Astrocyte (in vitro differentiated cells and primary cell): ENCODE measurements at places on chromosomes 3 and 15. TPM values are rescaled to one million over a fixed set of nuclear protein-coding genes. Genes with fewer than 3 reads are reported as not detected.
A peak's percentile ranks its signal among the peaks of the same experiment; 100 is the strongest.

The CYP11A1 gene
- total RNA-seq: 0.43 and 0.60 TPM in 2 replicates

The ACOX2 gene
- 2.2 and 2.7 TPM in 2 replicates for total RNA-seq

The PLOD2 gene
- 117 and 151 TPM in 2 replicates for total RNA-seq

The SYNM gene
- total RNA-seq: 9.7 and 10.1 TPM in 2 replicates

The SERPINI2 gene
- 0.32 TPM in 1 of 2 replicates, not detected in the other for total RNA-seq

The BFSP2 gene
- total RNA-seq: not detected in 2 replicates

The RPL22L1 gene
- 92.1 and 95.6 TPM in 2 replicates for total RNA-seq

The TGM5 gene
- 0.16 TPM in 1 of 2 replicates, not detected in the other for total RNA-seq

The GABPB1 gene
- 33.5 and 35.7 TPM in 2 replicates for total RNA-seq

GRCh38 chr3:80978216-80978969 lies 783.1 kb downstream of the GBE1 start:
- no peak for DNase-seq
- H3K4me3 ChIP-seq: no peak overlapping the region
- H3K4me1 ChIP-seq: no peaks in the 10 kb centered on the region
- H3K27me3 ChIP-seq: no peaks in the 10 kb centered on the region
- H3K27ac ChIP-seq: no peak overlapping the region

DNA sequence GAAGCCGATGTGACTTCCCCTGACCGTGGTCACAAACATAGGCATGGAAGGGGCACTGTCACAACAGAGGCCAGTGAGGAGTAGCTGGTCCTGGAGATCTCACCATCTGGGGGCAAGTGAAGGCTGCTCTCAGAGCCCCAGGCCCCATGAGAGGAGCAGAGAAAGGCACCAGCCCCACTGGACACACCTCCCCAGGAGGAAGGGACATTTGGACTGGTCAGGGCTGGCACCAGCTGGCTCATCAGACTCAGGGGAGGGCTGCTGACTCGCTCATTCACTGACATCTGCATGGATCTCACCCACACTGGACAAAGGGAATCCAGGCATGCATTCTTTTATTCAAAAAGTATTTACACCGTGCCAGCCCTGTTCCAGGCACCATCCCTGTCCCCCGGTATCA lies 26.8 kb downstream of the ESYT3 start:
- no peak overlapping the region for H3K4me3 ChIP-seq
- no peaks in the 10 kb centered on the region for H3K4me1 ChIP-seq
- DNase-seq: no peak
- no peak overlapping the region for H3K27ac ChIP-seq
- no peaks in the 10 kb centered on the region for H3K36me3 ChIP-seq
- no peaks in the 10 kb centered on the region for H3K27me3 ChIP-seq

- no peak for DNase-seq
- H3K27me3 ChIP-seq: no peaks in the 10 kb centered on the region
- no peaks in the 10 kb centered on the region for H3K36me3 ChIP-seq
- no peaks in the 10 kb centered on the region for H3K4me1 ChIP-seq
These were observed 53.0 kb downstream of the TMEM45A start for GRCh38 chr3:100545371-100545770.

GRCh38 chr15:79184465-79184892 lies 93.9 kb upstream of the RASGRF1 start:
- H3K36me3 ChIP-seq: no peaks in the 10 kb centered on the region
- no peaks in the 10 kb centered on the region for H3K4me1 ChIP-seq
- H3K27me3 ChIP-seq: peaks cover 4% of the 10 kb centered on the region
- H3K4me3 ChIP-seq: no peak overlapping the region

DNA sequence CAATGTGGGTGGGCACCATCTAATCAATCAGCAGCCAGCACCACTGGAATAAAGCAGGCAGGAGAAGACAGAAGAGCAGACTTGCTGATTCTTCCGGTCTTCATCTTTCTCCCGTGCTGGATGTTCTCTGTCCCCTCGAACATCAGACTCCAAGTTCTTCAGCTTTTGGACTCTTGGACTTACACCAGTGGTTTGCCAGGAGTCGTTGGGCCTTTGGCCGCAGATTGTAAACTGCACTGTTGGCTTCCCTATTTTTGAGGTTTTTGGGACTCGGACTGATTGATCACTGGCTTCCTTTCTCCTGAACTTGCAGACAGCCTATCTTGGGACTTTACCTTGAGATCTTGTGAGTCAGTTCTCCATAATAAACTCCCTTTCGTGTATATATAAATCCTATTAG lies 292.8 kb downstream of the BCHE start:
- H3K4me3 ChIP-seq: no peak overlapping the region
- no peaks in the 10 kb centered on the region for H3K4me1 ChIP-seq
- H3K27me3 ChIP-seq: no peaks in the 10 kb centered on the region
- H3K27ac ChIP-seq: no peak overlapping the region
- H3K36me3 ChIP-seq: no peaks in the 10 kb centered on the region

DNA sequence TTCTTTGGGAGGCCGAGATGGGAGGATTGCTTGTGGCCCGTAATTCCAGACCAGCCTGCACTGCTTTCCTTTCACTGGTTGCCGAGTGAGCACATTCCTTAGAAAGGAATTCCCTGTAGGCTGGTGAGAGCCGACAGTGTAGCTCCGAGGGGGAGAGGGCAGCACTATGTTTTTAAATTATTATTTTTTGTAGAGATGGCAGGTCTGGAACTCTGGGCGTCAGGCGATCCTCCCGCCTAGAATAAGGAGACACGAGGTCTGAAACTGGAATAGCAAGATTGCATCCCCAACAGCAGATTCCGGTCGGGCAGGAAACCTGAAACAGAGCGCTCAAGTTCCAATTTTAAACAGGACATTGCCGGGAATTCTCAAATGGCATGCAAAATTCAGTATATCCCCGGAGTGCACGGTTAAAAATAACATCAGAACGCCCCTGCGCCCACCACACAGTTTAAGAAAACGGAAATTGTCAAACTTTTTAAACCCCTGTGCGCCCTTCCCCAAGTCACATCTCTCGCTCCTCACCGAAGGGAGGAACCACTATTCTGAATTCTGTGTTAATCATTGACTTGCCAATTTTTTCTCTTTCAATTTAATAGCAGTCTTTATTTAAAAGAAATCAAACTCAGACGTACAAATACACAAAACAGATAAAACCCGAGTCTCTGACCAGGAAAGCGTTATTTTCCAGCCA lies 643 bp upstream of the RNU5B-1 start:
- H3K27ac ChIP-seq: peak overlapping the region; percentile 100
- DNase-seq: peak; percentile 34
- H3K4me1 ChIP-seq: peaks cover 8% of the 10 kb centered on the region
- no peaks in the 10 kb centered on the region for H3K36me3 ChIP-seq
- H3K4me3 ChIP-seq: peak overlapping the region; percentile 73

DNA sequence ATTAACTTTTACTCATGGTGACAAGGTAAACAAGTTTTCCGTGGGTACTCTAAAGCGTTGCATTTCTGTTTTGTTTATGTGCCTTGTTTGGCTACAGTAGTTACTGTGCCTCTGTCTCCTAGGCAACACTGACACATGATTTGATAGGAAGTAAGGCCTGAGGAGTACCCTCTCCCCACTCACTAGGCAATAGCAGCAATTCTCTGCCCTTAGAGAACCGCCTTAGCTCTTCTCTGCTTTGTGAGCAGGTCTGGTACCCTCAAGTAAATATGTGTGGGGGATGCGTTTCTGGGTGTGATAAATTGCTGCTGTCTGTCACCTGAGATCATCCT lies at the start of gene IL5RA:
Gene IL5RA (minus strand): TSS at position 76 of the 332 bp plus-strand sequence. CDS start 5,390 bp downstream, outside the sequence.
- DNase-seq: no peak
- H3K4me1 ChIP-seq: no peaks in the 10 kb centered on the region
- H3K27me3 ChIP-seq: no peaks in the 10 kb centered on the region
- no peak within 1 kb of the TSS for H3K4me3 ChIP-seq
- H3K27ac ChIP-seq: no peak within 1 kb of the TSS

- H3K4me1 ChIP-seq: no peaks in the 10 kb centered on the region
- no peaks in the 10 kb centered on the region for H3K27me3 ChIP-seq
- DNase-seq: no peak
- no peak overlapping the region for H3K4me3 ChIP-seq
- H3K27ac ChIP-seq: no peak overlapping the region
These were observed 515.5 kb downstream of the ZNF385D start for GRCh38 chr3:21235491-21235890.

- H3K27me3 ChIP-seq: no peaks in the 10 kb centered on the region
- no peaks in the 10 kb centered on the region for H3K36me3 ChIP-seq
- DNase-seq: no peak
- H3K27ac ChIP-seq: no peak overlapping the region
- no peaks in the 10 kb centered on the region for H3K4me1 ChIP-seq
These were observed 95.3 kb downstream of the TFG start for GRCh38 chr3:100804631-100805030.

GRCh38 chr3:62727536-62727935 lies 147.7 kb downstream of the CADPS start:
- DNase-seq: peak; percentile 81
- no peaks in the 10 kb centered on the region for H3K27me3 ChIP-seq
- no peak overlapping the region for H3K4me3 ChIP-seq
- H3K36me3 ChIP-seq: no peaks in the 10 kb centered on the region
- H3K27ac ChIP-seq: no peak overlapping the region
- peaks cover 6% of the 10 kb centered on the region for H3K4me1 ChIP-seq

GRCh38 chr3:79257791-79258190 lies 510.0 kb downstream of the ROBO1 start:
- no peak for DNase-seq
- no peak overlapping the region for H3K4me3 ChIP-seq
- H3K27me3 ChIP-seq: no peaks in the 10 kb centered on the region
- H3K27ac ChIP-seq: no peak overlapping the region
- no peaks in the 10 kb centered on the region for H3K4me1 ChIP-seq
- no peaks in the 10 kb centered on the region for H3K36me3 ChIP-seq

DNA sequence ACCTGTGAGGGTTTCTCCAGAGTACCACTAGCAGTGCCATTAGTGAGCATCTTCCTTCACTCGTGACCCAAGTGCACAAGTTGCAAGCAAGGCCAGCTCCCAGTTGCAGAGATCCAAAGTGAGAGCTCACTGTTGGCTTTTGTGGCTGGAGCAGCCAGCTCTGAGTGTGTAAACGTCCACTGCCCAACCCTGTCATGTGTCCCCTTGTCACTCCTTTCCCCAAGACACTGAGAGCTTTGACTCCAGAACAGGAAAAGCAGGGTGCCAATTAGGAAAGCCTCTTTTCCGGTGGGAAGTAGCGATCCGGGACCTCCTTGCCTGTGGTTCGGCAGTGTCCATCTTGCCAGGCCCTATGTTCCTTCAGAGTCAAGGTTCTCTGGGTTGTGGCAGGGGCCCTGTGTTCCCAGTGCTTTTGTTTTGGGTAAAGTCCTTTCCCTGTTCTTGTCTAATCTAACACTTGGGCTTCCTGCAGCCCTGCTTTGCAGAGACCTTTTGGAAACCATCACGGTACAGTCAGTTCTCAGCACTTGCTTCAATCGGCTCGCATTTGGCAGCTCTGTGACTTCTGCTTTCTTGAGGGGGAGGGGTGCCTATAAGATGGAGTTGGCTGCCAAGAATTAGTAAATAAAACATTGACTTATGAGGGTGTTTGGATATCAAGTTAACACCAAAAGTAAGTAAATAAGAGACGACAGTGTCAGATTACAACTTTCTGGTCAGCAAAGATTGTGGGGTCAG lies 90.5 kb downstream of the DNASE1L3 start:
- peaks cover 11% of the 10 kb centered on the region for H3K4me1 ChIP-seq
- DNase-seq: no peak
- no peaks in the 10 kb centered on the region for H3K27me3 ChIP-seq
- no peak overlapping the region for H3K27ac ChIP-seq
- H3K36me3 ChIP-seq: peaks cover 55% of the 10 kb centered on the region

DNA sequence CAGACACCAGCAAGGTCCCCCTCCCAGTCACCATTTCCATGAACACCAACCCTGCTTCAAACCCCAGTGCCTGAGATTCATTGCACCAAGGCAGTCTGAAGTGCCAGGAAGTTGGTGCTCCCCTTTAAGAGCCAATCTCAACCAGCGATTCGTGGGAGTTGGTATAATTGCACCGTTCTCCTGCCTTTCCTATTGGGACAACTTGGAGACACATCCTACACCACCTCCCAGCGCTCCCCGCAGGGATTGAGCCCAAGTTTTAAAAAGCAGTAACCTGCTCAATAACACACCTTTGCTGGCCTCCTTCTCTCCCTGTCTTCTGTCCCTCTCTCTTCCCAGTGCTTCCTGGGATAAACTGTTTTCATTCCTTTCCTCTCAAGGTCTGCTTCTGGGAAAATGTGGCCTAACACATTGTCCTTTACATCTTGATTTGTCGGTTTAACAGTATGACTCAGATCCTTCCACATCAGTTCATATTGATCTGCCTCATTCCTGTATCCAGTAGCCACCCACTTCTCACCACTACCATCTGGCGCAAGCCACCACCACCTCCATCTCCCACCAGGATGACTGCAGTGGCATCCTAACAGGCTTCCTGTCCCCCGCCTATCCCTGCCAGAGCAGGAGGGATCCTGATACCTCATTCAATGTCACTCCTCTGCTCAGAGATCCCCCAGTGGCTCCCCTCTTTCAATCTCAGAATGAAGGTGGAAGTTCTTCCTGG lies 37.8 kb upstream of the HRH1 start:
- H3K27ac ChIP-seq: peak overlapping the region; percentile 1
- no peaks in the 10 kb centered on the region for H3K36me3 ChIP-seq
- H3K4me3 ChIP-seq: no peak overlapping the region

GRCh38 chr3:125608419-125608818 lies 13.1 kb upstream of the OSBPL11 start:
- DNase-seq: no peak
- no peaks in the 10 kb centered on the region for H3K36me3 ChIP-seq
- no peak overlapping the region for H3K4me3 ChIP-seq
- H3K27ac ChIP-seq: no peak overlapping the region
- no peaks in the 10 kb centered on the region for H3K27me3 ChIP-seq

- no peak overlapping the region for H3K27ac ChIP-seq
- H3K36me3 ChIP-seq: no peaks in the 10 kb centered on the region
- peaks cover 17% of the 10 kb centered on the region for H3K4me1 ChIP-seq
- H3K4me3 ChIP-seq: no peak overlapping the region
- DNase-seq: no peak
These were observed 103.3 kb downstream of the PCCB start for GRCh38 chr3:136353461-136353860.

GRCh38 chr3:58107597-58107996 lies 99.4 kb downstream of the FLNB start:
- H3K27ac ChIP-seq: no peak overlapping the region
- H3K36me3 ChIP-seq: peaks cover 78% of the 10 kb centered on the region
- no peak for DNase-seq
- H3K4me1 ChIP-seq: no peaks in the 10 kb centered on the region

DNA sequence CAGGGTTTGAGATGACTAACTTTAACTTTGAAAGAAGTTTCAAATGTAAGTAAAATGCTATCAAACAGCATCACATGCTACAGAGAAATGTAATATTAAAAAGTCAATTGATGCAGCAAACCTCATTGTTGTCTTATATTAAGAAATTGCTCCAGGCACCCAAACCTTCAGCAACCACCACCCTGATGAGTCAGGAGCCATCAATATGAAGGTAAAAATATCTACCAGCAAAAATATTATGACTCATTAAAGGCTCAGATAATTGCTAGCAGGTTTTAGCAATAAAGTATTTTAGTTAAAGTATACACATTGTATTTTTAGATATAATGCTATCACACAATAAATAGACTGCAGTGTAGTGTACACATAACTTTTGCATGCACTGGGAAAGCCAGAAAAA lies 746.3 kb downstream of the ZPLD1 start:
- no peaks in the 10 kb centered on the region for H3K36me3 ChIP-seq
- no peak overlapping the region for H3K27ac ChIP-seq
